ENCODE measurements at places on chromosomes 7 and 10.

GRCh38 chr10:96896884-96897589 is 64.9 kb downstream of the LCOR start:
- no peak for DNase-seq

DNA sequence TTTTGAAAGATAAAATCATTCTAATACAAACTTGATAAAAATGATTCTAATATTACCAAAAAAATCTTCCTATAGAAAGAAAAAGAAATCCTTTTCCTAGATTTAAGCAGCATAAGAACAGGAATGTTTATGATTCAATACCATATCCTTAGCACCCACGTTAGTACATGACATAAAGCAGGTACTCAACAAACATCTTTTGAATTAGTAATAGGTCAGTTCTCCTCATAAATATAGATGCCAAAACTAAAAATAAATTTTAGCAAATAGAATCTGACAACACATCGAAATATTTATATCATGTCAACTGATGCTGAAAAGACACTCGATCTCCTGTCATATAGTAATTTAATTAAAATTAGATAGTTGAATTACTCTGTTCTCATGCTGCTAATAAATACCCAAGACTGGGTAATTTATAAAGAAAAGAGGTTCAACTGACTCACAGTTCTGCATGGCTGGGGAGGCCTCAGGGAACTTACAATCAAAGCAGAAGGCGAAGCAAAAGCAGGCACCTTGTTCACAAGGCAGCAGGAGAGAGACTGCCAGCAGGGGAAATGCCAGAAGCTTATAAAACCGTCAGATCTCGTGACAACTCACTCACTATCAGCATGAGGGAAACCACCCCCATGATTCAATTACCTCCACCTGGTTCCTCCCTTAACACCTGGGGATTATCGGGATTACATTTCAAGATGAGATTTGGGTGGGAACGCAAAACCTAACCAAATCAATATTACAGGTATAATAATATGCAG is 191.8 kb downstream of the HTR7 start:
- no peak for DNase-seq

DNA sequence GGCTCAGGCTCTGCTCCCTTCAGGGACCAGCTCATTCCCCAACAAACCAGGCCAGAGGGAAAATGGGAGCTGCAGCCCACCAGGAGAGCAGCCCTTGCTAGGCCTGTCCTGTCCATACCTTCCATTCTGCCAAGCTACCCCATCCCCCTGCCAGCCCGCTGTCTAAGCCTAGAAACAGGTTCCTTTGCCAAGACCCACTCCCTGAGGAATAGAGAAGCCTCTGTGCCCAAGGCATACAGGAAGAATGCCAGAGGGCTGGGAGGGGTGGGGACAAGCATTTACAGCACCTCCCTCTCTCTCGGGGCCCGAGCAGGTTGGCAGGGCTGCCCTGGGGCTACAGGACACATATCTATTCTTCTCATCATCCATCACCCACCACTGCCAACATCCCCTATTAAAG is 178.3 kb downstream of the GRID1 start:
- no peak for DNase-seq

DNA sequence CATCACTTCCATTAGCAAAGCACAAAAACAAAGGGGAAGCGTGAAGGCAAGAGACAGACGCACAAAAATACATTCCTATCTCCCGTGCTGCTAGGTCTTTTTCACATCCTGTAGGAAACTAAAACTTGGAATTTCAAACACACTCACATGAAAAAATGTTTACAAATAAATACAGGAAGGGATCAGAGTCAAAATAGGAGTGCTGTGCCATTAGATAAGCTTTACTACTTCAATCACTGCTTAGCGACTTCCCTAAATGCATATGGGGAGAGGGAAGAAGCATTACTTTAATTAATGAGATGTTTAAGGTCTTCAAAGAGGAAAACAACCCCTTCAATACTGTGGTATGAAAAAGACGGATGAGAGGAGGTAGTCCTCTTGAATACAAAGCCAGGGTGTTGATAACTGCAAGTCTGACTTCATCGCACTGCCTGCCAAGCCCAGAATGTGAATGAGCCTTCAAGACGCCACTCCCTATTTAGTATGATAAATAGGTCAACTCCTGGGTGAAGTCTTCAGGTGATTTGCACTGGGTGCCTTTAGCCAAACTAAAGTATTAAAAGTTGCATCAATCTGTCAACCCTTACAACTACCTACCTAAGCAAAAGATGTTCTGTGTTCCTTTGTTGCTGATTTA is 13.9 kb downstream of the PARD3 start:
- DNase-seq, result no peak

DNA sequence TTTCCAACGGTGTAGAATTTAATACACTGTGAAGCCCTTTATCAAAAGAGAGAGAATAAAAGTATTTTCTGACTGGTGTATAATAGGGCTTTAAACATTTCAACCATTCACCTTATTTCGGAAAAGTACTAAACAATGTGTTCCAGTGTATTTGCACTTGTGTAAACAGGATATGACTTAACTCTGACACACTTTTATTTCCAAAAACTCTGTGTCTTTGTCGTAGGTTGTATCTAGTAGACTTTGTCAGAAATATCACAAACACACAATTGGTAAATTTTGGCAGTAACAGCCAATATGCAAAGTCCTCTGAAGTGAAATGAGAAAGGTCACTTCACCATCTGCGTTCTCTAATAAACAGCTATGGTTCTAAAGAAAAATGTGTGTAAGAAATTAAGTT is 10.3 kb upstream of the TSPAN13 start:
- DNase-seq, result no peak

DNA sequence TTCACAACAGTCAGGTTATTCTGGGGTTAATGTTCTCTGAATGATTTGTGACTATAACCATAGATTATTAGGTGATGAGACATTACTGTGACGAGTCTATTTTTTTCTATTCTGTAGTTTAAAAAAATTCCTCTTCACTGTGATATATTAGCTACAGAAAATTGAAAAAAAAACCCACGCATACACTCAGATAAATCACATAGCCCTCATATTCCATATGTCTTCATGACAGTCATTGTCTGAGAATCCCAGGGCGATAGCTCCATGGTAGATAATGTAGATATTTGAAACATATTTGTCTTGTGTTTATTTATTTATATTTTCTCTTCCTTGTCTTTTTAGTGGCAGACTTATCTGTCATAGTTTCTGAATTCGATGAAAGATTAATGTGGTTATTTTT is 110.0 kb downstream of the CAMK1D start:
- DNase-seq, result no peak

DNA sequence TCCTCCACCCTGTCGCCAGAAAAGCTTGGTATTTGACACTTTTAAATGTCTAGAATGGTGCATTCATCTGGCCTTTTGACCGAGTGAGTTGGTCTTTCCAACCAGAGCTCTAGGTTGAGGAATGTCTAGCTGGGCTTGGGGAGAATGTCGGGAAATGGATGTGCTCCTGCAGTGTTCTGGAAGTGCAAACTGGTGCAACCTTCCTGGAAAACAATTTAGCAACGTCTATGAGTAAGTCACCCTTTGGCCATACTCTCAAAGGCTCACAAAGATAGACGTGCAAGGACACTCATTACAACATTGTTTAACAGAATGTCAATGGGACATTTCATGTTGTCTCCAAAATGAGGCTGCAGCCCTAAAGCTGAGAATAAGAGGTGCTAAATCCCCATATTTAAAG is 12.2 kb upstream of the NMT2 start:
- no peak for DNase-seq

DNA sequence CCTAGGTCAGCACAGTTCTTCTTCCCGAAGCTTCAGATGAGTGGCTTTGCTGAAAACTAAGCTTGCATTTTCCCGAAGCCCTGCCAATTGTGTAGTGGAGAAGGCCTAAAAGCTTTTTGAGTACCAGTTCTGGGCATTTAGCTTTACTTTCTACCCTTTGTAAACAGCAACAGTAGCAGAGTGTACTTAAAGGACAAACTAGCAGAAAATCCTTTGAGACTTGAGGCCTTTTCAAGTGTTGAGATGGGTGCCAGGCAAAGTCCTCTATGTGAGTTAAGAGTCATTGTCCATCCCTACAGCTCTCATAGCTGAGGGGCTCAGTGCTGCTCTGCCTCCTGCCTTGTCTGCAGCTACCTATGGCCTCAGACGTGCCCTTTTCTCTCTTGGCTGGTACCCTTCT is 368.2 kb downstream of the CCSER2 start:
- DNase-seq, result no peak

- DNase-seq, result no peak
These were observed 31.8 kb upstream of the VPS41 start for GRCh38 chr7:38940774-38941173.

DNA sequence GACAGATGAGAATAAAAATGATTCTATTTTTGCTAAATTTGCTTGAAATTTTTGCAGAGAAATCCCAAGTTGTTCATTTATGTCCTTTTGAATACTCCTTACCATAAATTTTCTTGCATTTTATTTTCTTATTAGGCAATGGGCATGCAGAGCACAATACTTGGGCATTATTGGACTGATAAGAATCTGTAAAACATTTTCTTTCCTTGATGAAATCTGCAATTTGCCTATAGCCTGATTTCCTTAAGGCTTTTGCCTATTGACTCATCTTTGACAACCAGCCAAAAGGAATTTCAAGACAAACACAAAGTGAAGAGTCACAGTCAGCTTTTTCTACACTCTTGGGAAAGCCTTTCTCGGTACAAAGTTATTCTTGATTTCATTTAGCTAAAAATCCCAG is 30.5 kb upstream of the GNAT3 start:
- DNase-seq, result no peak

DNA sequence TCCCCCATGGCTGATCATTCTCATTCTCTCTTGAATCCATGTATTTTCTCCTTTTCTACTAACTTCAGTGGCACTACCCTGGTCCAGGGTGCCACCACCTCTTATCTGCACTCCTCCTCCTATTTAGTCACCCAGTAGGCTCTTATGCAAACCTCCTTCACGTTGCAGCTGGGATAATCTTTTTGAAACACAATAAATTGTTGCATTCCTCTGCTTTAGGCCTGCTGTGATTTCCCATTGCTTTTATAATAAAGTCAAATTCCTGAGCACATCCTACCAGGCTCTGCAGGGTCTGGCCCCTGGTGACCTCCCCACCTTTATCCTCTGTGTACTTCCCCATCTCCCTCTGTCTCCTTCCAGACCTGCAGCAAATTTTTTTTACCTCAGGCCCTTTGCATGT is 112.7 kb upstream of the KIAA1217 start:
- DNase-seq, result no peak

DNA sequence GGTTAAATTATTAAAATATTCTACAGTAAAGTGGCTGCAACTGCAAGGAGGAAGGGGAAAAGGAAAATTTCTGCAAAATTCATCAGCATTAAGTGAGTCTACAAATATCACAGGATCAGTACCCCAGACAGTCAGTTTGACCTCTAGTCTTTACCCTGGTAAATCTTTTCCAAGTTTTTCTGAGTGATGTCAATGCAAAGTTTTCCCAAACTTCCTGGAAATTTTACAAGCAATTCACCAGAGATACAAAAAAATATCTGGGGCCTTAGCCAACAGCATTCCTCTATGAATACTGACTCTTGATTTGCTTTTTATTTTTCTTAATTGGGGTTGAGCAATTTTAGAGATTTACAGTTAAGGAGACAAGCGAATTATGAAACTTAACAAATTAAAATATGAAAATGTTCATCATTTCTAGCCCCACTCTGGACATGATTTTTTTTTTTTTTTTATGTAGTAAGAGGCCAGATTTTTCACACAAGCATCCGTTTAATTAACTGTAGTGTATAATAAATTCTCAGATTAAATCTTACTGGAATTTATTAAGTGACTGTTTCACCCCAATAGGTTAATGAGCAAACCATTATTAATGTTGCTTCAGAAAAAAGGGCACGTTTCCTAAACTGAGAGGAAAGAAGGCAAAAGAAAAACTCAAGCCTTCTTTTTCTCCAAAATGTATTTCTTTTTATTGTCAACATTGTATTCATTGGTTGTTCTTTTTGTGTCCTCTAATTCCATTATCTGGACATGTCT is 539.5 kb upstream of the FZD8 start:
- no peak for DNase-seq

DNA sequence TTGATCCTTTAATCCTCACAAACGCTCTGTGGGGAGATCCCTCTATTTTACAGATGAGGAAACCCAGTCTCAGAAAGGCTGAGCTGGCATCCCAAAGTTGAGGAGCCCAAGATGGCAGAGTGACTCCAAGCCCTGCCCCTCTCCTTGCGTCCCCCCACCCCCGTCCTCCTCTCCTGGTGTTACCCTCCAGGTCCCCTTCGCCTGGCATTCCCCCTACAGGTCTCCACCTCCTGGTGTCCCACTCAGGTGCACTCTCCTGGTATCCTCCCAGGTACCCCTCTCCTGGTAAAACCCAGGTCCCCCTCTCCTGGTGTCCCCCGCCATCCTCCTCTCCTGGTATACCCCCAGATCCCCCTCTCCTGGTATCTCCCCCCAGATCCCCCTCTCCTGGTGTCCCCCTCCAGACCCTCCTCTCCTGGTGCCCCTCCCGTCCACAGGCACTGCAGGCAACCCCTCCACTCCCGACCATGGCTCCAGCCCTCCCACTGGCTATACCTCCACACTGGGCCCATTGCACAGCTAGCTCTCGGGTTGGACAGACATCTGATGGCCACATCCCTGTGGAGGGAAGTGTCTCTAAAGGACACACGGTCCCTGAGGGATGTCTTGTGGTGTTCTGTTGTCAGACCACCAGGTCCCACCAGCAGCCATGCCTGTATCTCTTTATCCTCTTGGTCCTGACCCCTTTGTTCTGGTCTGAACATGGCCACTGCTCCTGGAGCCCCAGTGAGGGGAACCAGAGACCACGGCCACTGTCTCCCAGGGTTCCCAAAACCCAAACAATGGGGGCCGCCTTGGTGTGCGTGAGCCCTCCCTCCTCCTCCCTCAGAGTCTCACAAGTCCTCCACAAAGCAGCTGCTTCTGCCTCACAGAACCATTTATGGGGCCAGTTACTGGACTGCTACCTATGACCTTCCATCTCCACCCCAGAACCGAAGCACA is 37.2 kb downstream of the CALML3 start:
- DNase-seq, result no peak

DNA sequence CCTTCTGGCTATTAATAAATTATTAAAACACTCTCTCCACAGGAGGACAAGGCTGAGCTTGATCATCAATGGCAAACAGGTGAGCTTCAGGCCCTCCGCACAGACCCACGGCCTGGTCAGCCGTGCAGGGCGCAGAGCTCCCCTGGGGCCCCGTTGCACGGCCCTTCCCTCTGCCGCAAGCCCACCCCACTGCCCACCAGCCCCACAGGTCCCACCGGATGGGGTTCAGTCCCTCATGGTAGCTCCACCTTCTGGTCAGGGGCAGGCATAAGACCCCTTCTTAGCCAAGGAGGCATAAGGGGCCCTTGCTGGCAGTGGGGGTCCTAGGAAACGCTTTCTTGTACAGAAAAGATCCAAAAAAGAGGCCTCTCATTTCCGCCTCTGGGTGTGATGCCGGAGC is 84.6 kb downstream of the MAD1L1 start:
- no peak for DNase-seq

DNA sequence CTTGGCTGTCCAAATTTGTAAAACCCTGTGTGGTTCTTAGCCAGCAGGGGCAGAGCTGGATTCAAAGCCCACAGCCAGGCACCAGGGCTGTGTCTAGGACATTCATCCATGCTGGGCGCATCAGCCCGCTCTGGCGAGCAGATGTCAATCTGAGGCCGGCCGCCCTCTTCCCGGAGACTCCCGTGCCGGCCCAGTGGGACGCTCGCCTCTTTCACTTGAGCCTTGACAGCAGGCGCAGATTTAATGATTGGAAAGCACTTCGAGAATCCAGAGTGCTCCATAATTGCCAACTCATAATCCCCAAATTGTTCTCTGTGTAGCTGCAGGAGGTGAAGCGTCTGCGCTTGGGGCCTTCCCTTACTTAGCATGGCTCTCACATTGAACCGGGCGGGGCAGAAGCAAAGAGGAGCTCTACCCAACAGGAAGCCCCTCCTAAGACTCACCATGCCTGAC is 36.7 kb downstream of the SLIT1 start:
- no peak for DNase-seq

GRCh38 chr10:63887023-63887589 is 365.9 kb downstream of the REEP3 start:
- no peak for DNase-seq
